Kidney capillary endothelial cell (primary cell): ENCODE measurements at places on chromosomes 1 and 21.

DNA sequence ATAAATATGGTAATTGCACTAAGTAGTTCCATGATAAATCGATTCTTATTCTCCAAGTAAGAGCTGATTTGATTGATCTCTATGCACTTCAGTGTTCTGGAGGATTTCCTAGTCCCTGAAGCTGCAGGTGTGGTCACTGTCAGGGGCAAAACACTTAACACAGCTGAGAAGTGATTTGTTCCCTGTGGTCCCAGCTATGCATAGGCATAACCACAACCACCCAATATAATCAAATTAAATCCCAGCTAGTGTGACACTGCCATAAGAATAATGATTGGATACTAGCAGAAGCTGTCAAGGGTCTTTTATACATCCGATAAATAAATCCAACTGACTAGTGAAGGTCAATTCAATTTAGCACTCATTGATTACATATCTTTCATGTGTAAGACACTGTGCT is 60.1 kb downstream of the PTGER3 start:
- no peak for DNase-seq

DNA sequence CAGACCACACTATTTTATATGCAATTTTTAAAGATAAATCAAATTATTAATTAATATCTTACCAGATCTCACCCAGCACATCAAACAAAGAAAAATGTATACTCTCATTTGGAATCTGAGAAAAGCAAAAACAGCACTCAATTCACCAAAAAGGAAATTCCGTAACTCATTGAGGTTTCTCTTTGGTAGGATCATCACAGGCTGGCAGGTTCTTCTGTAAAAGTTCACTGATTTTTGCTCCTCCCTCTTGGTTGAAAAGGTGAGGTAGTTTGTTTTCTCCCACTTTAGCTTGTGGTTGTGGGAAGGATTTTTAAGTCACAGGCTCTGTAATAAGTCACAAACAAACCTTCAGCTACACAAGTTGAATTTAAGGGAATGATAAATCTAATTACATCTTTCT is at the start of gene LIPI:
TSS of gene LIPI (minus strand) at position 218 of the 400 bp plus-strand sequence. CDS start at position 108, 110 bp downstream.
- no peak for DNase-seq

- peak; percentile 71 for DNase-seq
Measured at GRCh38 chr1:84936116-84936810, 43.3 kb upstream of the LPAR3 start.

DNA sequence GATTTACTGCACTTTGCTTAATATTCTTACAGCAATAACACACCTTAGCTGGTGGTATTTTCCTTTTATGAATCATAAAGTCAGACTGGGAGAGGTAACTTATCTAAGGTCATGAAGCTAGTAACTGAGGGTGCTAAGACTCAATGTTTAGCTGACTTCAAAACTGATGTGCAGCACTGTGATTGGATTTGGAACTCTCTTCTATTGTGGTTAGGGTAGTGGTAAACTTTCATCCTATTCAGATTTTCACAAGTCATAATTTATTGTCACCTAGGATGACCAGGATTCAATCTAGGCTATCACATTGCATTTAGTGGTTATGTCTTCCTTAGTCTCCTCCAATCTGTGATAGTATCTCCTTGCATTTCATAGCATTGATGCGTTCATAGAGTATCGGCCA is 18.9 kb downstream of the EPB41 start:
- no peak for DNase-seq

- no peak for DNase-seq
Measured at GRCh38 chr1:42767510-42768000, 506 bp downstream of the C1orf50 start.

GRCh38 chr1:167499664-167500101 is 18.6 kb downstream of the CD247 start:
- DNase-seq, result no peak

DNA sequence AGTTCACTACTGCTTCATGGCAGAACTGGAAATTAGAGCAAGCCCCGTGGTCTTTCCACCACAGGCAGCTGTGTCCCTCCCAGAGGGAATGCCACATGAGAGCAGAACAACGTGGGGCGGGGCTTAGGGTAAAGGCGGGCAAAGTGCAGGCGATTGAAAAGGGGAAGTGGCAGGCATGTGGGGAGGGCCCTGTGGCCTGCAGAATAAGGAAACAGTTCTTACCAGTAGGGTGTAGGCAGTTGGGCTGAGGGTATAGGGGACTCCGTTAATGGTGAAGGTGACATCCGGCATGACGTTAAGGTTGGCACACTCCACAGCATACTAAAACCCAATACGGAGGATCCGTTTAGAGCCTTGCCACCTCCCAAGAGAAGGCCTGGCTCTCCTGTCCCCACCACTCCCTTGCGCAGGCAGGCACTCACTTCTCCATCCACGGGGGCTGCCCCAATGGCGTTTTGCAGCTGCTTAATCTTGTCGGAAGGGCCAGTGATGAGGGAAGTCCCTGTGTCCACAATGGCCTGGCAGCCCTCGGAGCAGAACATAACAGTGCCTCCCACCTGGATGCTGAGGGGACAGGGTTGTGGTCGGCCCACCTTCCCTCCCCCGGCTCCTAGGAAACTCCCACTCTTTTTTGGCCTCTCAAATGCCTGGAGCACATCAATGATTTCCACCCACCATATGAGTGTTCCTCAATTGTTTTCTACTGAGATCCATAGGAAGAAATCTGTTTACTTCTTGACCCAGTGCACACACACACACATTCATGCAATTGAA is 9.1 kb upstream of the RAB7B start:
- DNase-seq, result no peak

DNA sequence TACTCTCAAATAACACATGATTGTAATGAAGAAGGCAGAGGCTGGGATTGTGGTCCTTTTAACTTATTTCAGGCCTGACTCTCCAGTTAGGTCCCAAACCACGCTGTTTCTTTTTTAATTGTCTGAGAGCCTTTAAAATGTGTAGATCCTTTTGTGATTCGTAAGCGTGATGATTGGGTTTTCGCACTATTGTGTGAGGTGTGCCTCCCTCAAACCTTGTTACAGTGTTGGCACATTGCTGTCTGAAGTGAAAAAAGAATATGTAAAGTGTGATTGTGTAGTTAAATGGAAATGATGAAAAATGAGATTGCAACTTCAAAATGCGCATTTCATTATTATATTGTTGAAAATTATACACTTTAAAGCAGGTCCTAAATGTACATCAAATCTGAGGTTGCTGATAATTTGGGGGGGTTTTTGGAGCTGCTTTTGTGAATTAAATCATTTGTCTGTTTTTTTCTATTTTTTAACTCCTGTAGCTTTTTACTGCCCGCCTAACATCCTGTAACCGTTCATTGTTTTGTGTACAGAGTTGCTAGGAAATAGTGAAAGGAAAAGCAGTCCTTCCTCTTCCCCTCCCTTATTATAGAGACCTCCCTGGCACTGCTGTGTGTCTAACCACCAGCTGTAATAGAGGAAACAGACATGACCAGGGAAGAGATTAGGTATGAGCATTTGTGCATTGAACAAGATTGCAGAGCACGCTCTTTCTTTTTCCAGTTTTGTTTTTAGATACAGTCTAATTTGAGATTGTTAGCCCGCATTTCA is 43.3 kb downstream of the IARS2 start:
- peak; percentile 72 for DNase-seq

DNA sequence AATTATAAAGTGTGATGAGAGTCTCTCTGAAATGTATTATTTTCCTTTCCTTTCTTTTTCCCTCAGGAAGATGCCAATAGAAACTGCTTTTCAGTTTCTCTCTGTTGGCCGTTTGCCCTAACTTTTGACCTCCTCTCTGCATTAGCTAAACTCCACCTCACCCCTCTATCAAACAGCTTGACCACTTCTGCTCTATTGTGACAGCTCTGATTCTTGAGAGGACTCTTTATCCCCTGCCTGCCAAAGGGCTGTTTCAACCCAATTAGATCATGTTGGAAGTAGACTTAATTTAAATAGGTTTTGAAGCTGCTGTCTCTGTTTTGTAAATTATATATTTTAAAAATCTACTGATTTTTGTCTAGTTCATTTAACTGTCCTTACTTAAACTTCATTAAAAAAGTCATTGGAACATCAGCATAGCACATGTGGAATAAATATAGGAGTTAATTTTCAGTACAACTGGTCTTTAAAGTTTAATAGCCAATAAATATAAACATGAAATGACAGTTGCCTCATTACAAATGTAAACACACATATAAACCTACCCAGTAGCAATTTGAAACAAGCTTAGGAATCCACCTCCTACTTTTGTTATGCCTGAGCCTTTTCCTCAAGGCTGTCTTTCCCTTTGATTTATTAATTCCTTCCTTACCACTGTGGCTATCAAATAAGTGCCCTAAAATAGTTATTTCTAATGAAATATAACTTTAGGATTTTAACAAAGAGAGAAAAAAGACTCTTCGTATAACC is 152.0 kb downstream of the CHRM3 start:
- no peak for DNase-seq

DNA sequence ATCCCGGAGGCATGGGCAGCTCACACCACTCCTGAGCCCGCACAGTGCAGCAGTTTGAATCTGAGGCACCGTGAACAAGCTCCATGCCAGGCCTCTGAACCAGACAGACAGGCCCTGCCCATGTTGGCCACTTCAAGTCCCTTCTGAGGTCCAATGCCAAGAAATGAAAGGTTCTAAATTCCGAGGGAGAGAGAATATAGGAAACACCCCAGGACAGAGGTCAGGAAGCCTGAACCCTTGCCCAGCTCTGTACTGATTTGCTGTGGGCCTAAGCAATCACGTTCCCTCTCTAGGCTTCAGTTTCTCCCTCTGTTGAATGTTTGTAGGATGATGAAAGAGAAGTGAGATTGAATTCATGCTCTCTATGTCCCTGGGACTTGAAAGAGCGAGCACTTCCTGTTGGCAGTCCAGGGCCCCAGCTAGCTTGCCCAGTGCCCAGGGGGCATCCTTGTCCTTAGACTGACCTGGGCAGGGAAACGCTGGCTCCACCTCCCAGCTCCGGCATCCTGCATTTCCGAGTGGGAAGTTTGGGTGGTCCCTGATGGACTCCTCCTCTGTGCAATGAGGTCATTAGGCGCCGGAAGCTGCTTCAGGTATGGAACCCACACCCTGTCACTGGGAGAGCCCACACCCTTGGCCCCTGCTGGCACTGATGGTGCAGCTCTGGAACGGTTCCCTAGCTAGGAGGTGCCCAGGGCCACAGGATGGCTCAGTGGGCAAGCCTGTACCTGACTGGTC is 242.4 kb upstream of the TMEM51 start:
- no peak for DNase-seq

DNA sequence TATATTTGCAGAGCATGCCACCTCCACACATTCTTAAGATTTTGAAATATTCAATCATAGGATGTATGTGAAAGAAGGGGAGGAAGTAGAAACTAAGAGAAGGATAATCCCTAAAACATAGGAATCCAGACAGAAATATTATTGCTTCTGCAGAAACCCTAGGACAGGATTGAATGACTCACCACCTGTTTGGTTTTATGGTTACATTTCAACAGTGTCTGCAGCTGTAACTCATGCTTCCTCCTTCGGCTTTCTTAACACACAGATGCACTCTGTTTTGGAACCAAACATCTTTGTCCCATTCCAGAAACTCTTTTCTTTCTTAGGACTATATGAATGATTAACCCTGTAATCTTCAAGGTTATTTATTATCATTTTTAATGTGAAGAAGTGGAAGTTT is 20.7 kb downstream of the RGS7 start:
- DNase-seq, result no peak

- no peak for DNase-seq
Measured at GRCh38 chr1:94121411-94121821, 468 bp upstream of the ABCA4 start.

- DNase-seq, result peak; percentile 92
Measured at GRCh38 chr1:59730759-59731478, 83.8 kb upstream of the HOOK1 start.

GRCh38 chr1:208866386-208866955 is 622.3 kb upstream of the PLXNA2 start:
- no peak for DNase-seq

DNA sequence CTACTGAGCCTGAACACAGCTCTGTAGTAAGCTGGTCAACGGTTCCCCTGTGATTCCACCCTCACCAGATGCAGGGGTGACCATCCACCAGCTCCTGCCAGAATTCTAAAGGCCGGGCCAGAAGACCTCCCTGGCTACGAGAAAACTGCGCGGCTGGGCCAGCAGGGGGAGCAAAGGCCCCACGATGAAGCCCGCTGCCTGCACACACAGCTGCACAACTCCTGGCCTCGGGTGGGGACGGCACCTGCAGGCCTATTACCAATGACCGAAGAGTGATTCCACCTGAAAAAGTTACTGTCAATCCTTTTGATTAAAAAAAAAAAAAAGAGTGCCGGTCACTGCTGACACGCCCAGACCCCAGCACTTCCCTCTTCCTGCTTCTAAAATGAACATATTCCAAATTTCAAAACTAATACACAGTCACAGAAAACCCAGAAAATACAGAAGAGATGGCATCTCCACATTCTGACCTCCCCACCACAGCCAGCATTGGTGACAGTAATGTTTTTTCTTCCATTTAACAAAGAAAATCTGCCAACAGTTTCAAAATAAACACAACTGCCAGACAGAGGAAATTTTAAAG is 49.8 kb upstream of the RIPK4 start:
- DNase-seq, result peak; percentile 43

GRCh38 chr1:192539297-192540092 is 36.1 kb upstream of the RGS1 start:
- no peak for DNase-seq

- DNase-seq, result no peak
Measured at GRCh38 chr1:30366911-30367310, 356.5 kb downstream of the MATN1 start.

GRCh38 chr1:17360272-17360956 is 11.6 kb upstream of the PADI6 start:
- DNase-seq, result no peak

DNA sequence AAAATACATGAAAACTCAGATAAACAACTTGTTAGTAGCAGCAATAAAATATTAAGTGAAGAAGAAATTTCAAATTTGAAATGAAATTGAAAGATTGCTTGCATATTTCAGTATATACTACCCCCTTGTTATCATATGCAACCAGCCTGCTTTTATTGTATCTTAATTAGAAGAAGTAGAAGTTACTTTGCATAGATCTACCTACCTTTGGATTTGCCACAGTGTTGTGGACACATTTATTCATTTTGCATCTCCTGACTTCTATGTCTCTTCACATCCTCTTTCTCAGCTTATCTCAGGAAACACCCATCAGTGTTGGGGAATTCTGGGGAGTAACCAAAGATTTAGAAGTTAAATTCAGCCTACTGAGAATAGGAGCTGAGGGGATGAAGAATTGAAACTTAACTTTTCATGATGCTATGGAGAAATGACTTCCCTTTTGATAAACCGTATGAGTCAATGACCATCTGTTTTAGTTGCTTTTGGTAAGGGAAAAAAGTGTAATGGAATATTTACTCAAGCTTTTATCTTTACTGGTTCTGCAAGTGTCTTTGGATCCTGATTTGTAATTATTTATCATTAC is 96.9 kb downstream of the RGL1 start:
- no peak for DNase-seq

DNA sequence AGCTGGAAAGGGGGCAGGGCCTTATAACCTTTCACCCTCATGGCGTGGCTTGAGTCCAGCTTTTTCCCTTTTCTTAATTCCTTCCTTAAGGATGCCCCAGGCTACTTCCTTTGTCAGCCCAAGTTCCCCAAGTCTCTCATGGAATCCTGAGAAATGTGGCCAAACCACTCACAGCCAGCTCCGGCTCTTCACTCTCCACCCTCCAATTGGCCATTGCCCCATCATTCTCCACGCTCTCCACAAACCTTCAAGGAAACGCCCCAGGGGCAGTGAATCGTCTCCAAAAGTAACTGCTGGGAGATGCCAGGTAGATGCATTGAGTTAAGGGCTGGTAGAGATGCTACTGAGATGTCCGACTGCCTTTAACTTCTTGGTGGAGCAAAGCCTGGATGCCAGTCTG is 113.5 kb upstream of the CD34 start:
- no peak for DNase-seq

- no peak for DNase-seq
Measured at GRCh38 chr1:40627987-40628902, 37.2 kb downstream of the RIMS3 start.

- no peak for DNase-seq
Measured at GRCh38 chr1:119594376-119594775, 53.7 kb downstream of the ZNF697 start.
